Effector memory CD8-positive, alpha-beta T cell (primary cell): ENCODE measurements at places on chromosomes 3 and 15.

GRCh38 chr3:176958560-176958959 is 238.7 kb downstream of the TBL1XR1 start:
- DNase-seq, result no peak

DNA sequence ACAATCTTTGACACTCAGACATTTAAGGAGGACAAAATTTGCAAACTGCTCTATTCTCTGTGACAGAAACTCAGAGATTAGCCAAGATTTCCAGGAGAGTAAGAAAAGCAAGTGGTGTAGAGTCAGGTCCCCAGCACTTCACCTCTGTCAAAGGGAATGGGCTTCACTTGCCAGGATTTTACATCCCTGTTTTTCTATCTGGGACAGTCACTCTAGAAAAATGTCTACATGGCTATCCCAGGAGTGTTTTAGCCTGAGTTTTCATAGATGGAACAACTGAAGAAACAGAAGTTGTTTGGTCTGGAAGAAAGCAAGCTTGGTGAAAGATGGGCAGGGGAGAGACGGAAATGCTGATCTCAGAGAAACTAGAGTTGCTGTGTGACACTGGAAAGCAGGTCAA is 3.0 kb downstream of the FAM219B start:
- no peak for DNase-seq

DNA sequence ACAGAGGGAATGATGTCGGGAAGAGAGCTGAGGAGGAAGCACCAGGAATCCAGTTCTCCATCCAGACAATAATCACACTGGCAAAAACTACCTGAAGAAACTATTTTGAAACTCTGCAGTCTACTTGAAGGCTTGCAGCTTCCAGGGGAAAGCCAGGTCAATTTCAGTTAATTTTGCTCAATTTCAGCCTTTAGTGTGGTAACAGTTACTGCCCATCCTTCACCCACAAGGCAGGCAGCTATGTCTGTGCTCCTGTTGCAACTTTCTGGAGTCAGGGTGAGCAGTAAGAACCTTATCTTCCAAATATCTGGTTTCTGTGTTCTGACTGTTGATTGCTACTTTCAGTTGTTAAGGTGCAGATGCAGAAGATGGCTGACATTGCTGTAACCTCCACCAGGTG is 221.7 kb downstream of the ADAMTS17 start:
- no peak for DNase-seq

GRCh38 chr15:66894986-66895780 is 170.2 kb upstream of the SMAD3 start:
- no peak for DNase-seq

DNA sequence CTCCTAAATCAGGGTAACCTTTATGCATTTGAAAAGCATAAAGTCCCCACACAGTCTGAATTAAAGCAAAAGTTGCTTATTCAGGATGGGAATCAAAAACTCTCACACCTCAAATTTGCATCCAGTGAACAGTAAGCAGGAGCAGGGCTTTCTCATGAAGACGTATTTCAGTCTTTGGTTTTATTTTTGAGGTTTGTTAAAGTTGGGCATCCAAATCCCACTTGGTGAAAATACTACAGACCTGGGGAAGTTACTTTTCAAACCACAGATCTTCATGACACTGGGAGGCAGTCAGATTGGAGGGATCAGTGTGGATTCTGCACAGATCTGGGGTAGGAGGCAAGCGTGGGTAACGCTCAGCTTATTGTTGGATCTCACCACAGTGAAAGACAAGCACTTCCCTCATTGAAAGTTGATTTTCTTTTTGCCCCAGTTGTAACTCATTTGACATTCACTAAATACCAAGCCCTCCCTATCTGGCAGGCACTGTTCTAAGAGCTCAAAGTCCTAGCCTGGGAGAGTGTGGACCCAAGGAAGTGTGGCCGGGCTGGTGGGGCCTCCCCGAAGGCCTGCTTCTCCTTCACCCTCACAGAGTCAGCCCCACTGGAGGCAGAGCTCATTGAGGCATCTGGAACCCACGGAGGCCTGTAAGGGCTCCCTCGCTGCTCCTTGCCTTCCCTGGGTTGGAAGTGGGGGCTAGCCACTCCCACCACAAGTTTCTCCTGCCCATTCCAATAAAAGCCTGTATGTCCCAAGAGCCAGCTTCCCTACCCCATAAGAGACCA is 783 bp upstream of the ISG20 start:
- DNase-seq, result no peak

- DNase-seq, result no peak
Observed at GRCh38 chr15:63491116-63491827, 13.1 kb upstream of the USP3 start.

- no peak for DNase-seq
Observed at GRCh38 chr15:100781961-100782530, 97.6 kb upstream of the ALDH1A3 start.

- no peak for DNase-seq
Observed at GRCh38 chr3:171758109-171758508, 52.2 kb downstream of the PLD1 start.

DNA sequence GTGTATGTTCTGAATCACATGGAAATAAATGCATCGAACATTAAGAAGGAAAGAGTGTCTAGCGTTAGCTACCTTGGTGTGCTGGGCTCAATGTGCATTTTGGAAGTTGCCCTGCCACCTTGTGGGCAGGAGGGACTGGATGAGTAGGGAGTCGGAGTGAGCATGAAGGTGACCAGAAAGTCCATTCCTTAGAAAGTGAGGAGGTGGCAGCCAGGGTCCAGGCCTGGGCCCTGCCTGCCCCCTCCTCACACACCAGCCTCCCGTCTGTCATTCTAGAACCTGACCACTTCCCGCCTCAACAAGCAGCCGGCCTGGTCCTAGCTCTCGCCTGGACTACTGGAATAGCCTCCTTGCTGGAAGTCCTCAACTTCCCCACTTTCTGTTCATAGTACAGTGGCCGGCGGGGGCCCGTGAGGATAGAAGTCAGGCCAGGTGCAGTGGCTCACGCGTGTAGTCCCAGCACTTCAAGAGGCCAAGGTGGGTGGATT is 10.2 kb upstream of the GATA2 start:
- DNase-seq, result no peak

- DNase-seq, result no peak
Observed at GRCh38 chr15:32743411-32744140, 25.8 kb downstream of the GREM1 start.

GRCh38 chr3:24434651-24435050 is 60.0 kb downstream of the THRB start:
- DNase-seq, result no peak

DNA sequence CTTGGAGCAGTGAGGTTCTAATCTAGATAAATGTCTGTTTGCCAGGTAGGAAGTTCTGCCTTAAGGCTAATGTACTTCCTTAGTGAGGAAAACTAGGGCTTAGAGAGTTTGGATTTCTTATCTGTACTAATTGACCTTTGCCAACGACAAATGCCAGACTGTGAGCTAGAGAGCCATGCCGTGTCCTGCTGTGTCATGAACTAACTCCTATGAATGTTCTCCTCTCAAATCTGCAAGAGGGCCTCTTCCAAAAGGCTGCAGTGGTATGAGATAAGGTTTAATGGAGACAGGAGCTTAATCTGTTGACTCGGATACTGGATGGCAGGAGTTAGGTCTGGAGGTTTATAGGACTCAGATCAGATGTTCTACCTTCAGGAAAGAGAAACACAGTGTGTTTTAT is 524.9 kb downstream of the NTRK3 start:
- no peak for DNase-seq

DNA sequence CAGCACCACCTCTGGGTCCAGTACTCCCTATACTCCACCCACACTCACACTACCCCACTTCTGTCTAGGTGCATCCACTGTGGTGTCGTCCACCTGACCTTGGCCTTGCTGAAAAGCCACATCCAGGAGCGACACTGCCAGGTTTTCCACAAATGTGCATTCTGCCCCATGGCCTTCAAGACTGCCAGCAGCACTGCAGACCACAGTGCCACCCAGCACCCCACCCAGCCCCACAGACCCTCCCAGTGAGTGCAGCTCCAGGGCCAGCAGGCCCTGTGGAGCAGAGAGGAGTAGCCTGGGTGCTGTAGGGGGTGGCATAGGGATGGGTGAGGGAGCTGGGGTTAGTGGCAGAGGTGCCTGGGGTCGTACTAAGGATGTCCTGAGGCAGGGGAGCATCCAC is 19.4 kb upstream of the ALPK3 start:
- DNase-seq, result no peak

GRCh38 chr3:188353426-188353825 is 199.5 kb downstream of the LPP start:
- DNase-seq, result no peak

GRCh38 chr3:100695696-100696095 is 13.6 kb upstream of the TFG start:
- DNase-seq, result no peak

DNA sequence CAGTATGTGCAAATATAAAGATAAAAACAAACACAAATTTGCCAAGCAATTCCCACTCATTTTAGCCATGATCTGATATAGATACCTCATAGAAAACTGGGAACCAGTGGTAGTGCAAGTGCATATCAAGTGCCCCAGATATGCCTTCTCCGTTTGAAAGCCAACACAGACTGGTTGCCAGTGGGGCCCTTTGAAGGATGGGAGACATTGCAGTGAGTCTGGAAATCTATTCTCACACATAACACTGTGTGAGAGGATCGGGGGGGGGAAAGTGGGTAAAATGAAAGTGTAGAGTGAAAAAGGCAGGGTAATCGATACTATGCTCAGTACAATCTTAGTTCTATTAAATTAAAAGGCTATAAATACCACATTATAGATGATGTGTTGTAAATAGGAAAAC is 83.0 kb downstream of the CBLB start:
- DNase-seq, result no peak

- no peak for DNase-seq
Observed at GRCh38 chr3:131107637-131108433, 81.2 kb downstream of the NEK11 start.
